ENCODE measurements at places on chromosomes 11 and 22.

- DNase-seq, result no peak
These were observed 14.4 kb downstream of the TMPRSS6 start for GRCh38 chr22:37095113-37095512.

GRCh38 chr11:71188073-71188472 lies 64.3 kb downstream of the SHANK2 start:
- DNase-seq, result no peak

- no peak for DNase-seq
These were observed 4.4 kb downstream of the A4GALT start for GRCh38 chr22:42716221-42716620.

- peak; percentile 27 for DNase-seq
These were observed 13.6 kb upstream of the LGR4 start for GRCh38 chr11:27485930-27486773.

DNA sequence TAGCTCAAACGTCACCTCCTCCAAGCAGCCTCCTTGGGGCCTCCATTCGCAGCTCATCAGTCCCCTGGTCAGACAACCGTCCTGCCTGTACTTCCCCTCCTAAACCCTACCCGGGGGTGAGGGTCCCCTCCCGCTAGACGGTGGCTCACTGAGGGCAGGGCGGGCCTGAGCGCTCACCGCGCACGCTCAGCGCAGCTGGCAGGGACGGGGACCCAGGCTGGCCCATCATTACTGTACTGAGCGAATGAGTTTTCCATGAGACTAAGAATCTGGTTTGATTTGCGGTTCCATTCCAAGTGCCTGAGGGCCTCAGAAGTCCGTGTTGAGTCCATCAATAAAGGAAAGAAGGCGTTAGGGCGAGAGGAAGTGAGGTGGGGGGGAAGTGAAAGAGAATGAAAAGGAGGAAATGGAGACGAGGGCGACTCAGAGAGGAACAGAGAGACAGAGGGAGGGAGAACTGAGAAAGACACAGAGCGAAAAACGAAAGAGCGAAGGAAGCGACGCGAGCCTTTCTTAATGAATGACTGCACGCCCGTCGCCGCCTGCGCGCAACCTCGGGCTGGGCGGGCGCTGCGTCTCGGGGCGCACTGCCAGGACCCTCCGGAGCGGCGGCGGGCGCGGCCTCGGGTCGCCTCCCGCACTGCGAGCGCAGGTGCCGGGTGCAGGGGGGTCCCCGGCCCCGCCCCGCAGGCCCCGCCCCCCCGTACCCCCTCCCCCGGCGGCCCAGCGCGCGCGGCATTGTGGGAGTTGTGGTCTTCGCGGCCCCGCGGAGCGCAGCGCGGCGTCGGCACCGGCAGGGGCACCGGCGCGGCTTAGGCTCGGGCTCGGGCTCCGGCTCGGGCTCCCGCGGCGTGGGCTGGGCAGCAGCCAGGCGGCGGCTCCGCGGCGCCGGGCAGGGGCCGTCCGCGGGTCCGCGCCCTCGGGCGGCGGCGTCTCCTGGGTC lies at the start of gene ASPHD2:
TSS of gene ASPHD2 (plus strand) at position 746 of the 943 bp plus-strand sequence. CDS start 4,356 bp downstream, outside the sequence.
- DNase-seq, result peak; percentile 68

GRCh38 chr11:122214567-122214966 lies 98.6 kb upstream of the BLID start:
- DNase-seq, result no peak

DNA sequence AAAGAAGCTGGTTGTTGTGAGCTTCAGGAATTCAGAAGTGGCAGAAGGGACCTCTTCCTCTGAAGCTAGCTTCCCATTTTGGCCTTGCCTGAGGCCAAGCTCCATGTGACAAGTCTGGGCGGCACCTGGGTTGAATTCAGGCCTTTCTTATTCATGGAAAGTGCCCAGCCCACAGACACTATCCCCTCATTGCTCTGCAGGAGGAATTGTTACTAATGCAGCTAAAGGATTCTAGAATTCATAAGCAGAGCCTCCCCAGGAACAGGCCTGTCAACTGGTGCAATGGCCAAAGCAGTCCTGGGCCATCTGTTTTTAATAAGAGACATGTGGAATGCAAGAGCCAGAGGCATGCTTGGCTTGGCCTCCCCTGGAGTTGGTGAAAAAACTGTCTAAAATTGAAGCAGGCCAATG lies 71.4 kb downstream of the SLC1A2 start:
- DNase-seq, result no peak

DNA sequence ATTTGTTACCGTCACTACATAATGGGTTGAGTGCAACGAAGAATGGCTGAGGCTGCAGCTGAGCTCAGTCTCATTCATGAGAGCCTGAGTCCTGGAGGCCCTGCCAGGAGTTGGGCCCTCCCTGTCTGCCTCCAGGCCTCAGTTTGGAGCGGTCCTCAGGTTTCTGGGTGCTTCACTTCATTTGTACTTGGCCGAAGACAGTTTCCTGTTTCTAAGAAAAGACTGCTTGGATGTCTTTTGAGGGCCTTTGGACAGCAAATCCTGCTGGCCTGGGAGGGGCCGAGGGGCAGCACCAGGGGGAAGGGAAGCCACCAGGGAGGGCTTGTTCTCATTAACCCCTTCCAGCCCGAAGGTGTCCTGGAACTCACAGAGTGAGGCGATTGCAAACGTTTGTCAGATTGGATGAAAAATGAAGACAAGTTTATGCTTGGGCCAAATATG lies 163.1 kb downstream of the ETS1 start:
- DNase-seq, result no peak

GRCh38 chr11:28476049-28476448 lies 367.9 kb downstream of the METTL15 start:
- no peak for DNase-seq

All from NCI-H1092 (cell line).